Myocyte (in vitro differentiated cells): ENCODE measurements at places on chromosomes 11 and 22. TPM values are rescaled to one million over a fixed set of nuclear protein-coding genes. Genes with fewer than 3 reads are reported as not detected.

- peak; percentile 79 for DNase-seq
These were observed 18.5 kb downstream of the FIBIN start for GRCh38 chr11:27012234-27012921.

Gene OR10A5
- not detected in 2 replicates for total RNA-seq

Gene ROBO4
- total RNA-seq = 3.4 and 10.5 TPM in 2 replicates

GRCh38 chr11:29312812-29313211 is 704.0 kb downstream of the KCNA4 start:
- no peak for DNase-seq

Gene JHY
- total RNA-seq = 0.32 and 0.68 TPM in 2 replicates

Gene CASP12
- not detected in 2 replicates for total RNA-seq

Gene LSP1
- total RNA-seq = 407 and 468 TPM in 2 replicates

DNA sequence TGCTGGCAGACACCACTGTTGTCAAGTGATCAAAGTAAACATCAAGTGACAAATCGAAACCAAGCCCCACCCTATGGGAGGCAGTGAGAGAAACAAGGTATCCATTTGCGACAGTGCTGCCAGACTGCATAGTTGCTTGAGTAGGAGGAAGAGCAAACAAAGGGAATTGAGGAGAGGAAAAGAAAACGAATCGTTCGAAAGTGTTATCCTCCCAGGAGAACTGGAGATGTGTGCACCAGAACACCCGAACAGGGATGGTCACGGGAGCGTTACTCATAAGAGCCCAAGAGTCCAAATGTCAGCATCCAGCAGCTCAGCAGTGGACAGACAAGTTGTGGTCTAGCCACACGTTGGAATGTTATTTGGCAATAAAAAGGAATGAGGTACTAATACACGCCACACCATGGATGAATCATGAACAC is 58.4 kb upstream of the NUP50 start:
- peak; percentile 91 for DNase-seq

DNA sequence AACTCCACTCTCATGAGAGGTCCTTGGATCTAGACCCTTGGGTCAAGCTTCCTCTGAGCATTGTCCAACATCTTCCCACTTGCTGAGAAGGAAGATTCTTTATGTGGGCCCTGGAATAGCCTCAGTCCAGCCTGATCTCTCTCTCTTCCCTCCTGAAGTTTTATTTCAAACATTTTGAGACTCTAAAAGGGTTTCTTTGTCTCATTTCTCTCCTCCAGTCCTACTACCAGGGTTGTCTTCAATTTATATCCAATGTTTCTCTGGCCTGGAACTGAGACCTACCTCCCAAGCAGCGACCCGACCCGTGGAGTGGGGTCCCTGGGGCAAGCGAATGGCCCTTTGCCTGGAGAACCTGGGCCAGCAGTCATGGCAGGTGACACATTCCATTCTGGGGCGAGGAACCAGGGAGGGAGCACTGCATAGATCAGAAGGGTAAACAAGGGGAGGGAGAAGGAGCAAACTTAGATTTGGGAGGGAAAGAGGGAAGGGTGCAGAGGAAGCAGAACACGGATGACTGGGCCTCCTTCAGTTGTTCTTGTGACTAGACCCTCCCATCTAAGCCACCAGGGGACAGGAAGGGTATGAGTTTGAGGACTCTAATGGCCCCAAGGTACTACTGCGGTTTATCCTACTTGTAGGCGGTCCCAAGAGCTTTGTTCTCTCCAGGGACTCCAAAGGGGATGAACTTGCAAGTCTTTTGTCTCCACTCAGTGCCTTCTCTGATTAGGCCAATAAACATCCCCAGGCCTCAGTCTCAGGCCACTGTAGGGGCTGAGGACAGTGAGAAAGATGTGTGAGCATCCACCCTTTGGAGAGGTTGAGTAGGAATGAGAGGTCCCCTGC is 14.2 kb upstream of the PRAME start:
- DNase-seq = no peak

Gene CREB3L1
- 19.7 and 23.6 TPM in 2 replicates for total RNA-seq

GRCh38 chr11:112248201-112248600 is 12.5 kb downstream of the PLET1 start:
- DNase-seq = peak; percentile 42

Gene TRIM51
- not detected in 2 replicates for total RNA-seq

DNA sequence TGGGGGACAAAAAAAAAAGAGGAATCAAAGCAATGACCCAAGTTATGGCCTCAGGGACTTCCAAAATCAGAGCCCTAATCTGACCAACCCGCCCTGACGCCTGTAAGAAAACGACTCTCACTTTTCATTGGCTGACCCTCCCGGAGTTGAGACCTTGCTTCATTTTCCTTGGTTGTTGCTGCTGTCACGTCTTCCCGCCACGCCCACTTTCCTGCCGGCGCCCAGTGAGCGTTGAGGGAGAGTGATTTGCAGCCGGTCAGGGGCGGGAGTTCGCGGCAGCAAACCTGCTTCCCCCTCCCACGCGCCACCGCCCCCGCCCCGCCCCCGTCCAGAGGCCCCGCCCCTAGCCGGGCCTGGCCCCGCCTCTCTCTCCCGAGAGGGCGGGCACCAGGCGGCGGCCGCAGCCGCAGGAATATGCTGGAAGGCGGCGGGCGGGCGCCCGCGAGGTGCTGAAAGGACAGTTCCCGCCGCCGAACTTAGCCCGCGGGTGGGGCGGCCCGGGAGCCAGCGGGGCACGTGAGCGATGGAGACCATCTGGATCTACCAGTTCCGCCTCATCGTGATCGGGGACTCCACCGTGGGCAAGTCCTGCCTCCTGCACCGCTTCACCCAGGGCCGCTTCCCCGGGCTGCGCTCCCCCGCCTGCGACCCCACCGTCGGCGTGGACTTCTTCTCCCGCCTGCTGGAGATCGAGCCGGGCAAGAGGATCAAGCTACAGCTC is at the start of gene RAB39A:
Gene RAB39A (plus strand): TSS at position 403 of the 721 bp plus-strand sequence. CDS start 121 bp downstream, at position 524.
- peak; percentile 70 for DNase-seq

GRCh38 chr11:130999992-131000770 is 83.9 kb upstream of the SNX19 start:
- DNase-seq = peak; percentile 26

Gene CELSR1
- total RNA-seq = 1.3 and 1.4 TPM in 2 replicates

Gene ANKRD49
- 12.4 and 12.5 TPM in 2 replicates for total RNA-seq

- no peak for DNase-seq
These were observed 75.2 kb upstream of the TP53I11 start for GRCh38 chr11:45025716-45026492.

DNA sequence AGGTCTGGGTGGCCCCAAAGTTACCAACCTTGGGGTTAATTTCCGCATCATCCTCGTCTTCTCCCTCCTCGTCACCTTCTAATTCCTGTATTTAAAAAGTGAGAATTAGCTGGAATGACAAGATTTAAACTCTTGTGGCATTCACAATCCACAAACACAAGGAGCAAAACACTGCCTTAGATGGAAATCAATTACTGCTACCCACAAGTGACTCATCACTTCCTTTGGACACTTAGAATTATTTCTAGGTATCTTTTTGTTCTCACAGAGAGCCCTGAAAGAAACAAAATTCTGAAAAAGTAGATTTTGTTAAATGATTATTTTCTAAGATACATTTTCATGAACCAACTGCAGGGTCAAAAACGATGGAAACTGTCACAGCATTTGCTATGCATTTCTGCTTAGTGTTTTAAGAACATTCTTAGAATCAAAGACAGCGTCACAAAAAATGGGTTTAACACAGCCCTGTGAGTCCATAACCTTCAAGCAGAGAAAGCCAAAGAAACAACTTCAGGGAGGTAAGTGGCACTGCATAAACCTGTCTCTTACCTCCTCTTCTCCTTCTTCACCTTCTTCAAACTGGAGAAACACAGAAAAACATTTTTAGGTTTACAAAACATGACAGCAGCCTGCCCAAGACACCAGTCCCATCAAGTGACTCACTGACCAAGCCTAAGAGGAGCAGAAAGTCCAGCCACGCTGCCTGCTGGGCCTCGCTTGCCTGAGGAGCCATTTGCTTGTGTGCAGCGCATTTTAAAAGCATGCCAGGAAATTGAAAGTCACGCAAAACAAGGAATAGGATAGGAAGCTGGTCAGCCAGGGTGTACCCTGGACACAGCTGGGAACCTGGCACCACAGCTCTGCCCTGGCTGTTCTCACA is 22.3 kb upstream of the PHLDA2 start:
- DNase-seq = peak; percentile 84

GRCh38 chr11:69055598-69056516 is 7.1 kb downstream of the TPCN2 start:
- DNase-seq = no peak
